ENCODE measurements at places on chromosomes 3 and 15. TPM values are rescaled to one million over a fixed set of nuclear protein-coding genes. Genes with fewer than 3 reads are reported as not detected.

SUSD5 gene
- total RNA-seq: 0.33 TPM

UBE3A gene
- 50.0 TPM for total RNA-seq

IFT80 gene
- 30.1 TPM for total RNA-seq

ZNF80 gene
- not detected for total RNA-seq

ECE2 gene
- total RNA-seq: not detected

CHRNB4 gene
- total RNA-seq: not detected

CCDC80 gene
- total RNA-seq: 17.3 TPM

SCN5A gene
- 9.8 TPM for total RNA-seq

DUOXA2 gene
- total RNA-seq: not detected

GPR149 gene
- not detected for total RNA-seq

EIF2A gene
- total RNA-seq: 164 TPM

A4GNT gene
- total RNA-seq: not detected

CHRNA7 gene
- 0.17 TPM for total RNA-seq

XPC gene
- total RNA-seq: 39.5 TPM

AGBL1 gene
- not detected for total RNA-seq

SOX2 gene
- not detected for total RNA-seq

ARGFX gene
- total RNA-seq: not detected

LRRC31 gene
- total RNA-seq: not detected
